ENCODE measurements at places on chromosomes 5 and 9.

DNA sequence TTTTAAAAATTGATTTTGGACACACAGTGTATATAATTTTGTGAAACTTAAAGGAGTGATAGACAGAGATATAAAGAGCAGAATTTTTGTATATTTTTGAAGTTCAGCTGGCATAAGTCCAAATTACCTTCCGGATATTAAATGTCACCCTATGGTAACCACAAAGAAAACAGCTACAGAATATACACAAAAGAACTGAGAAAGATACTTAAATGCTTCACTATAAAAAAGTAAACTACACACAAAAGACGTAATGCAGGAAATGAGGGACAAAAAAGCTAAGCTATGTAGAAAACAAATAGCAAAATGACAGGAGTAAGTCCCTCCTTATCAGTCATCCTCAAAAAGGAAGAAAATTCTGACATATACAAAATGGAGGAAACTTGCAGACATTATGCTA, 29.4 kb downstream of the HACD4 start:
- no peak for DNase-seq

- no peak for DNase-seq
These were observed 112.7 kb downstream of the OSTF1 start for GRCh38 chr9:75200892-75201470.

GRCh38 chr9:14258156-14258555, 55.8 kb downstream of the NFIB start:
- no peak for DNase-seq

DNA sequence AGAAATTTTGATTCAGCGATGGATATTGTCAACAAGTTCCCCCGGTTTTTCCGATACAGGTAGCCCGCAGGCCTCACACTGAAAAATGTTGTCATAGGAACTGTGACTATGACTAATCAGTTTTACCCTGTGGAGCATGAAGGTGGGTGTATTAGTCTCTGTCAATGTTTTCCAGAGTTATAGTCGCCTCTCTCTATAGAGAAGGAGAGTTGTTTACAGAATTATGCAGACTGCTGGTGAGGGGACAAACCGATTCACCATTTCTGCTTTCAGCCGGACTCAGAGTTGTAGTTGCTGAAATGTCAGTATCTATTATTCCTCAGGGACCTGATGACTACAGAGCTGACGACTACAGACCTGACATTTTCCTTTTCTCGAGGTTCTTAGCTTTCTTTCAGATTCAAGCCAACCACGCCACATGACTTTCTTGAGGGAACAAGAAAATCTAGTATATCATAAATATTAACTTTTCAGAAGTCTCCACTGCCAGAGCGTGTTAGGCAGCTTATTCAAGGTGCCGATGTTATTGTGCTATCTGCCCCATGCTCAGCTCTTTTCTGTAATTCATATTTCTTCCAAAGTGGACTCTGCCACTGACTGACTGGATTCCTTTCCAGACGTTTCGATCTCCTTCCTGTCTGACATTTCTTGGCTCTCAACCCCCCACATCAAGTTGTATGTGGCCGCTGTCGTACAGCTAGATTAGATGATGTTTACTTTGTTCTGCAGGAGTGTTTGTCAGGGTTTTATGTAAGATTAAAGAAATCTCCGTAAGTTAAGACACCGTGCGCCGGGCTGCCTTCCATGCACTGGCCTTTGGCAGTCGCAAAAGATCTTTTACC, 178.1 kb downstream of the FGF1 start:
- DNase-seq: no peak

DNA sequence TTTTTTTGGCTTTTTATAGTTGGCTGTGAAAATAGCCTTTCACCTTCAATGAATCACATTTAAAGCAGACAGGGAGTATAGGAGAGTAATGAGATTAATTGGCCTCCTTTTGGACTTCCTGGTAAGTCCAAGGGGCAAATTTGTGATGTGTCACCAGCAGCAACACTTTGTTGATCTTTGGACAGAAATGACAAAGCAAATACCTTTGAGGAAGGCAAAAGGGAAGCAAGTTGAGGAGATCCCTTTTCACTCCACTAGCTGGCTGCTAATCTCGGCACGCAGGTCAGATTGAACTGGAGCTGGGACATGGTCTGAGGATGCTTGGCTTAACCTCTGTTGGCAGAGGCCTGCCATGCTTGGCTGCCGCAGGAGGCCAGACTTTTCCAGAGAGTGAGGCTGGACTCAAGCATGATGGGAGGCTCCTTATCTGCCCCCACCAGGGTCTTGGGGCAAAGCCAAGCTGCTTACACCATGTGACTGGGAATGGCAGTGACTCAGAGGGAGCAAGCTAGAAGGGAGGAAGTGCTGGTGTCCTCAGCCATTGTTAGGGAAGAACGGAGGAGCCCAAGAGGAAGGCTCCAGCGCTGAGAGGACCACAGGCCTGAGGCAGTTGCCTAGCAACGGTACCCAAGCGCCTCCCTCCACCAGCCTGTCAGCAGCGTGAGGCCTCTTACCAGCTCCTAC, 174.5 kb upstream of the MAP1B start:
- no peak for DNase-seq

- DNase-seq: peak; percentile 59
These were observed 7.5 kb downstream of the NHP2 start for GRCh38 chr5:178145965-178146820.

- no peak for DNase-seq
These were observed 6.8 kb downstream of the SLC24A2 start for GRCh38 chr9:19782005-19782404.

DNA sequence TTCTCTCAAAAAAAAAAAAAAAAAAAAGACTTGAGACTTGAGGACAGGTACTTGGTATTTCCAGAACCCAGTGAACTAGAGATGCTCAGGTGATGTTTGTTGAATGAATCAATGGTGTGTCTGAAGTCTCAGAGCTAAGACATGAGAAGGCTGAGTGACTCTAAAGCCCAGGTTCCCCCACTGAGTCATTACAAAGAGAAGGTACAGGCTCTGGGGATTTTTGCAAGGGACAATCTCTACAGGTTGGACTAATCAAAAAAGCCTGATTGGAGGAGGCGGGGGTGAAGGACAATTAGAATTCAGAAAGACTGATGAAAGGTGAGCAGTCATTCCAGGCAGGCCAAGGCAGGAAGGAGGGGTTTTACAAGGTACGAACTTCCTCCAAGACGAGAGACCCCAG, 8.2 kb upstream of the FABP6 start:
- DNase-seq: no peak

- no peak for DNase-seq
These were observed 31.7 kb upstream of the CSF1R start for GRCh38 chr5:150117945-150118560.

DNA sequence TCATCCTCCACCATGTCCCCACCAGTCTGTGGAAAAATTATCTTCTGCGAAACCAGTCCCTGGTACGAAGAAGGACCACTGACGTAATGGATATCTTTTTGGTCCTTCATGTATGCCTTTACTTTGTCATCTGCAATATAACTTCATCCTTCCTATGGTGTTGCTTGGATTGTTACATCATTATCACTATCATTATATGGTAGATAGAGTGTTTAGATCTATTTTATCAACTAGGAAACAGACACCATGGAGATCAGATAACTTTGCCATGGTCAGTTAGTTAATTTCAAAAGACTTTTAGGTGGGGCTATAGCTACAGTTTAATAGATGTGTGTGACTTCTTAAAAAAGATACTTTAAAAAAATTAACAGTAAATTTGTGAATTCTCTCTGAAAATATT, 23.8 kb upstream of the CAMLG start:
- DNase-seq: no peak

- no peak for DNase-seq
These were observed 50.0 kb downstream of the PTPRD start for GRCh38 chr9:10562581-10563343.

Measured in stimulated activated CD4-positive, alpha-beta T cell treated with anti-CD3 and anti-CD28 coated beads, Interleukin-2, amount 100 ng/mL, for 4 hours (primary cell).